ENCODE measurements at places on chromosomes 4 and X. TPM values are rescaled to one million over a fixed set of nuclear protein-coding genes. Genes with fewer than 3 reads are reported as not detected.

The SMIM10L2A gene
- 1.3 TPM for polyA plus RNA-seq

The CYLC1 gene
- not detected for polyA plus RNA-seq

The CPZ gene
- polyA plus RNA-seq: 0.84 TPM

The MSANTD1 gene
- 2.9 TPM for polyA plus RNA-seq

The BRS3 gene
- 0.11 TPM for polyA plus RNA-seq

The EVC gene
- polyA plus RNA-seq: 2.8 TPM

The UCHL1 gene
- polyA plus RNA-seq: 198 TPM

The PLP1 gene
- 2.6 TPM for polyA plus RNA-seq

The FHDC1 gene
- polyA plus RNA-seq: 0.68 TPM

The SLC10A4 gene
- 0.42 TPM for polyA plus RNA-seq

The DACH2 gene
- polyA plus RNA-seq: 2.7 TPM

The SOWAHB gene
- 1.2 TPM for polyA plus RNA-seq

The ZMAT1 gene
- 11.7 TPM for polyA plus RNA-seq

The RASL11B gene
- 0.87 TPM for polyA plus RNA-seq

The TMPRSS11A gene
- not detected for polyA plus RNA-seq

The VCX gene
- polyA plus RNA-seq: not detected

Data from pancreas (tissue), 10 donors.